ENCODE measurements at places on chromosomes 1 and 21.
A peak's percentile ranks its signal among the peaks of the same experiment; 100 is the strongest.

DNA sequence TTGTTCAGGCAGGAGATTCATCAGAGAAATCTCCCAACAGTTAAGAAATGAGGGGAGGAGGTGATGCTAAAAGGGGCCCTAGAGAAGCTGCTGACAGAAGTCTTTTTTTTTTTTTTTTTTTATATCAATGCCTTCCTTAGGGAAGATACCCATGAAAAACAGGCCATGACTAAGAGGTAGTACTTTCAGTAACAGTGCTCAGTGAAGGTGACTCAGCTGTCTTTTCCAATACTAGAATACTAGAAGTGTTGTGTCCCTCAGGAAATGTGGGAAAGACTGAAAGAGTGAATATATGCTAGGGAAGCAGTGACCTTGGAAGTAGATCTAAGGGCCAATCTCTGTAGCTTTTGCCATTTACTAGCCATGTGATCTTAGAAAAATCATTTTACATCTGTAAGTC, 52.4 kb upstream of the SLFNL1 start:
- DNase-seq: no peak

DNA sequence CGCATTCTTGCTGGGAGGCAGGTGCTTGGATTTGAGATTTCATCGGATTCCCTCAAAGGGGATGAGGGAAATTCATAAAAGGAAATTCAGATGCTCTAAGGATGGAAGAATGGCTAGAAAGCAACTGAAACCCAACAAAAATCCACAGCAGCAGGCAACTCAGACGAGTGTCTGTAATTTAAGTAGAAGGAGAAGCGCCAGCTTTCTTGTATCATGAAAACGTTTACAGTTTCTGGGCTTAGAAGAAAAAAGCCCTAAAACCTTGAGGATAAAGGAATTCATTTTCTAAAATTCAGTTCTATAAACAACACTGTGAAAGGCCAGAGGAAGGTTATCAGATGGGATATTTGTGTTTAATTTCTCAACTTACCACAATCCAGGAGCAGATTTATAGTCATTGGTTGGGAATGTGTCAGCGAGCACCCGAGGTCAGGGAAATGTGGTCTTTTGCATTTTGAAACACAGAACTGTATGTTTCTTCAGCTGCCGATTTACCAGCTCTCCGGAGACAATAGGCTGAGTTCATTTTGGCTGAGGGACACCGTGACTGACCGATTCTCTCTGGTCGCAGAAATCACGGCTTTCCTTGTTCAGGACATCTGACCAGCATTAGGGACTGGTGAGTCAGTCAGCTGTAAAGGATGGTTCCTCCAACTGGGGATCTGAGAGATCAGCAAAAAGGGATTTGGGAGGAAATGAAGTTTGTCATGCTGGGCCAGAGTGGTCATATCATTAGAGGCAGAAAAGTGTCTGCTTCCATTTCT, 111.6 kb upstream of the ERRFI1 start:
- no peak for DNase-seq

DNA sequence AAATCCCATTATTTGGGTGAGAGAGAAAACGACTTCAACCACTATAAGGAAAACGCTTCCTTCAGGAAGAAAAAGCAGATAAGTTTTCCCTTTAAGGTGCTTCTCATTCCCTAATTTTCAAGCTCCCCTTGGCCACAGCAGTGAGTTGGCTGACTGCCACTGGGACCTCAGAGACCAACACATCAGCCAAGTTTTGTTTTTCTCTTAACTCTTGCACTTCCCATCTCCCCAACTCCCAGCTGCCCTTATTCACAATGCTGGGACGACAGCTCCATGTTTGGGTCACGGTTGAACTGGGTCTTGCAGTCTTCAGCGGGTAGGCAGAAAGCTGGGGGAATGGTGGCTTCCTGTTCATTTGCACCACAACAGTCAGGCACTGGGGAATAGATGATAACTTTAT, 18.9 kb downstream of the SGIP1 start:
- DNase-seq: no peak

- DNase-seq: peak; percentile 57
These were observed 19.7 kb upstream of the DIPK1A start for GRCh38 chr1:92980732-92981647.

DNA sequence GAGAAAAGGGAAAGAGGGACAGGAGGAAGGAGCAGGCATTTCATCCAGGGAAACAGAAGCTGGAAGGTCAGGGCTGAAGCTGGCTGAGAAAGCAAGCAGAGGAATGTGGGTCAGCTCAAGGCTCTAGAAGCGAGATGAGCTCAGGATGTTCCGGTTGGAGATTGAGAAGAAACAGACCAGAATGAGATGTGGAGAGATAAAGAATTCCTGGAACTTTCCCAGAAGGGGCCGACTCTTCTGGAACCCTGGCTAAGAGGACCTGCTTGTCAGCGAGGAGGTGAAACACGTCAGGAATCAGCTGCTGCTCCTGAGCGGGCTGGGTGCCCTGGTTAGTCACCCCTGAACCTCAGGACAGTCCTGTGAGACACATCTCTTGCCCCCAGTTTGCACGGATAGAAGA, 75.9 kb downstream of the HUNK start:
- no peak for DNase-seq

DNA sequence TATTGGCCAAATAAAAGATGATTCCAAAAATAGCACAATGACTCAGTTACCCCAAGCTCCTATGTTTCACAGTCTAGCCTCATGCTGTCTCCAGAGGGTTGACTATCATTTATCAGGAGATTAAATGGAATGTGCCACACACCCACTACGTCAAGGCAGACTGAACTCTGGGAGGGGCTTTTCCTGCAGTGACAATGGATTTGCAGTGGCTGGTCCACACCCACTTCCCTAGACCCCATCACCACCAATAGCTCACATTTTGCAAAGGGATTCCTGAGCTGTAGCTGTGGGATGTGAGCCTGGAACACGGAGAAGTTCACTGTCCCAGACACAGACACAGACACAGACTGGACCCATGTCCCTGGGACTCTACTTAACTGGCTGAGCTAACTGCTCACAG, 77.1 kb downstream of the HLCS start:
- no peak for DNase-seq
